Glutamatergic neuron (in vitro differentiated cells): ENCODE measurements at places on chromosomes 2 and 18. TPM values are rescaled to one million over a fixed set of nuclear protein-coding genes. Genes with fewer than 3 reads are reported as not detected.

GRCh38 chr18:77023102-77023782, 109.3 kb downstream of the MBP start:
- DNase-seq: peak; percentile 70

DNA sequence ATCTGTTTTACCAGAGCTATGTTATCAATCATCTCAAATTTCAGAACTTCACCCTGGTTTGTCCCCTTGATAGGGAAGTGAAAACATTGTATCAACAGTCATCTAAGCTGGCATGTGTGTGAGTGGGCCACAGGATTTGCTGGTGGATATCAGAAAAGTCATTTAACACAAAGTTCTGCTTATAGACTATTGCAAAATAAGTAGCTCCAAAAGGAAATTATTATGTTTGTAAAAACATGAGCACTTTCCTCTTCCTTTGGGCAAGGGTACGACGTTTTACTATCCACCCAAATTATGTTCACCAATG, 20.7 kb upstream of the COPS8 start:
- DNase-seq: no peak

GRCh38 chr2:207892716-207893402, 123.2 kb upstream of the FZD5 start:
- no peak for DNase-seq

DNA sequence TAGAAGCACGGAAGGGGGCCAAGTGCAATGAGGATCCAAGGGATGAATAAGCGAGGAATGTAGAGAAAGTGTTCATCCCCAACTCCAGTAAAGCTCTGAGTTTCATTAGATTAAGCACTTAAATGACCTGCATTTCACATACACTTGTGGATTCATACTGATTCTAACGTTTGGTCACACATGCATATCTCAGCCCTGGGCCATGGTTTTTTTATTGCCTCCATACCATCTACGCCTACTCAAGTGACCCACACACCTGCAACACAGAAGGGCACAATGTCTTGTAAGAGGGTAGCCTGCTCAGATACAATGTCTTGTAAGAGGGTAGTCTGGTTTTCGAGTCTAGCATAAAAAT, 566 bp upstream of the MRPS5 start:
- DNase-seq: no peak

- DNase-seq: no peak
Measured at GRCh38 chr2:213079756-213080155, 71.7 kb downstream of the IKZF2 start.

DNA sequence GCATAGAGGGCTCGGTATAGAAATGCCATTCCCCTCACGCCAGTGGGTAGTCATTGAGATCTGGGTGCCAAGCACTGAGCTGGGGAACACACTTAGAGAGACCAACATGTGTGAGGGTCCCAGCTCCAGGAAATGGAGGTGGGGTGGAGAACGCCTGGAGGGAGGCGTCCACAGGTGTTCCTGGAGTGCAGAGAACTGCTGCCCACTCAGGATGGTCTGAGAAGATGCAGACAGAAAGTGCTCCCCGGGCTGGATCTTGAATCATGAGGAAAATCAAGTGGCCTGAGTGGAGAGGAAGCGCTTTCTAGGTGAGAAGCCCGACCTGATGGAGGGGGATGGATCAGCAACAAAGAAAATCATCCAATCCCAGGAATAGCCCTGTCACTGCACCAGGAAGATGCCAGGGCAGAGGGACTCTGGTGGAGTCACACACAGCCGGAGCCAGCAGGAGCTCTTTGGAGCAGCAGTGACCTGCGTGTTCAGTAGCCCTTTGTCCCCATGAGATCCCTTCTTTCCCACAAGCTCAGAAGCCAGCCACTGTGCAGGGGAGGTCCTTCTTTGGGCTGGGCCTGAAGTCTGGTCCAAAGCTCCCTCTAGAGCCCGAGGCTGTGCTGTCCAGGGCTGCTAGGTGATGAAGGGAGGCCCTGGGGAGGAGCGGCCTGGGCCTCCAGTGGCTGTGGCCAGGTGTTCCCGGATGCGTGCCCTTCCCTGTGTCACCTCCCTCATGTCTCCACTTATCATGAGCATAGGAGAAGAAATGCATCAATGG, 112.3 kb downstream of the RNF144A start:
- no peak for DNase-seq

GRCh38 chr2:30315391-30316063, 84.2 kb downstream of the LBH start:
- DNase-seq: no peak

DNA sequence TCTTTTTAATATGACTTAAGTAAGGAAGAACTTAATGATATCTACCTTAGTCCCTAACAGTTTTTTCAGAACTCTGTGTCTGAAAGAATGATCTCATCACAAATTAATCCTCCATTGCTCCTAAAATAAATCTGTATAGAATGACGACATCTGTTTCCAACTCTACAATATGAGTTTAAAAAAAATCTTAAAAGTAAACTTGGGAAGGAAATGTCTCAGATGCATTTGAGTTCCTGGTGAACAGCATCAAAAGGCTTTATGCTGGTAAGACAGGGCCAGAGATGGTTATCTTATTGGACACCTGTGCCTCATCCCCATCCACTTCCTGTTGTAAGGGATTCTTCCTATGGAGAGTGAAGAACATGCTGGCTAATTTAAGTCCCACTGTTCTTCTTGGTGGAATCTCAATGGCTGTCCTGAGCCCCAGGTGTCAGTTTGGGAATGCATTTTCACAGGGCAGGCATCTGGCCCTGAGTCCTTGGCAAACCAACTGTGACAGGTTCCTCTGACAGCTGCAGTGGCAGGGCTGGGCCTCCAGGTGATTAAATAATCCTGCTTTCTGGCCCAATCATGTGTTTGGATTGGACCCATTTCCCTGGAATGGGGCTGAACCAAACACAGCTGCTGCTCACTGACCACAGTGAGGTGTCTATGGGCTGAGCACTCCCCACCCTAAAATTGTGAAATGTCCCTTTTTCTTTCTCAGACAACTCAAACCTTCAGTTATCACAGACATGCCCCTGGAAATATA, 12.9 kb upstream of the NCKAP5 start:
- DNase-seq: no peak

GRCh38 chr2:147468349-147468748, 376.5 kb upstream of the ACVR2A start:
- DNase-seq: no peak

DNA sequence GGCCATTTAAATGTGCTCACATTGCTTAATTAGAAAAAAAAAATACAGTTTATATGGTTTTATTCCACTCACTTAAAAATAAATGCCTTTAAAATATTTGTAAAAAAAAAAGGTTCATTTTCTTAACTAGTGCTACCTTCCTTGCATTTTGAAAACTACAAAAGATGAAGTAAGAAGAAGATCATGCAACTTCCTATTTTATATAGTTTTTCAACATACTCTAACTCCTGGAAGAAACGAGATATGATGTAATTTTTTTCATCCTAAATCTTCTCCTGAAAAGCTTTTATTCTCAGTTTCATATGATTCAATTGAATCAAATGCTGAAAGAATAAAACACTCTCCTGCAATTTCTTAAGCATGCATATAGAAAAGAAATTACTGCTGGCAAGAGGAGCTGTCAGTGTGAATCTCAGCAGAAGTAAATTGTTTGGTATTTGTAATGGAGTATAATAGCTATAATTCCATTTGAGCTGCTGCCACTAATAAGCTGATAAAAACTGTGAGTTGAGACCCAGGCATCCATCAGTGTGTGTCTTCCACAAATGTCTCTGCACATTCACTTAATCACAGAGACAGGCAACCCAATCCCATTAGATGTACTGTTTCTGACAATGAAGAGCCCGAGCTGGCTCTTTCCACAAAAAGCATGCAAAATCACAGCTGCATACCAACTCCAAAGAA, 3.7 kb downstream of the FTCDNL1 start:
- no peak for DNase-seq

DNA sequence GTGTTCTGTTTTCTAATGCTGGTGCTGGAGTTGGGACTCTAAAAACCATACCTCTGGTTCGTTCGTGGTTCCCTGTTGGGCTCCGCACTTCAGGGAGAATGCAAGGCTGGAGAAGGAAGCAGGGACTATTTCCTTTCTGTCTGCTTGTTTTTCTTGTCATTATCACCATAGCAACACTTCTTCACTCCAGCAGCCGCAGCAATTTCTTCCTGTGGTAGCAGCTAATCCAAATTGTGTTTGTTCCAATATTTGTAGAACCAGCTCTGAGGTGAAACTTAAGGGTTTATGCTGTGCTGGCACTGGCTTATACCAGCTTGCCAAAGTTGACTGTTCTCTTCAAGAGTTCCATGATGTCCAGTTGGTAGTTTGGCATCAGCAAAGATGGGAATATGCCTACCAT, 301.4 kb upstream of the SYT4 start:
- no peak for DNase-seq

DNA sequence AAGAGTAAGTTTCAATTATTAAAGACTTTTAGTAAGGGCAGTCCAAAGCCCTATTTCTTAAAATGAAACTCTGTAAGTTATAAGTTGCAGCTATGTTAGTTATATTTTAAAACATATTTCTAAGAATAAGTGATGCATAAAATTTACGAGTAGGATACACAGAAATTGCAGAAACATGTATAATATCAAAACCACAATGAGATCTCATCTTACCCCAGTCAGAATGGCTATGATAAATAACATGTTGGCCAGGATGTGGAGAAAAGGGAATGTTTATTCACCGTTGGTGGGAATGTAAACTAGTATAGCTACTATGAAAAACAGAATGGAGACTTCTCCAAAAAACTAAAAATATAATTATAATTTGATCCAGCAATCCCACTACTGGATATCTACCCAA, 201.2 kb downstream of the CBLN2 start:
- no peak for DNase-seq

GRCh38 chr2:236464140-236464539, 105.5 kb upstream of the ACKR3 start:
- no peak for DNase-seq

GRCh38 chr2:75317316-75317715, 118.0 kb upstream of the TACR1 start:
- DNase-seq: no peak

GRCh38 chr2:67487993-67488392, 90.9 kb downstream of the ETAA1 start:
- DNase-seq: no peak

GRCh38 chr2:238106698-238107524, 6.8 kb downstream of the ESPNL start:
- peak; percentile 45 for DNase-seq

DNA sequence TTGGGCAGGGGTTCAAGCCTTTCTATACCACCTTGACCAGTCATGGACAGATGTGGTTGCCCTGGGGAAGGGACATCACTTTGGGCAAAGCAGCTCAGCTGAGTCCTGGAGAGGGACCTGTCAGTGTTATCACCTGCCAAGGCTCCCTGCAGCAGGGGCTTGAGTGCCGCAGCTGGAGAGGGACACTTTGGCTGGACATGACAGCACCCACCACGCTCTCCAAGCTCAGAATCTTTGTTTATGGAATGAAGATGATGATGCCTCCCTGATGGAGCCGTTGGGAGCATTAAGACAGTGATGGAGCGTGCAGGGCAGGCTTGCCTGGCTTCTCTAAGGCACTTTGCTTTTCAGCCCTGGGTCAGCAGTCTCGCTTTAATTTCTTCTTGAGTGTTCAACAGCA, 4.3 kb upstream of the TFCP2L1 start:
- no peak for DNase-seq

DNA sequence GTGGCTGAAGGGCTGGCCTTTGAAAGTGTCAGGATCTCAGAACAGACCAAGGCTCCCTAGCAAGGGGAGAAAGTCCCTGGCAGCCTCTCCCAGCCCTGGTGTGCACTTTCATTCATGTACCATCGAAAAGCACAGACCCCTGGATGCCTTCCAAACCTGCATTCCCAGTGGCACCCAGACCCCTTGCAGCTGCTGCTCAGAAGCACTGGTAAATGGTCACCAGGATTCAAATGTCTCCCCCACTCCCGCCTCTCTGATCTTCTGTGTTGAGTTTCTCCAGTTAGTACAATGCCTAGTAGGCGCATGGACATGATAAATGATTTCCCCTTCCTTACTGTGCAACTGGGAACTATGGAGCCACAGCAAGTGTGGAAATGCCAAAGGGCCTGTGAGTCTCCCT, 180.0 kb downstream of the GLI2 start:
- no peak for DNase-seq

- no peak for DNase-seq
Measured at GRCh38 chr2:106176446-106177099, 17.5 kb downstream of the UXS1 start.

DNA sequence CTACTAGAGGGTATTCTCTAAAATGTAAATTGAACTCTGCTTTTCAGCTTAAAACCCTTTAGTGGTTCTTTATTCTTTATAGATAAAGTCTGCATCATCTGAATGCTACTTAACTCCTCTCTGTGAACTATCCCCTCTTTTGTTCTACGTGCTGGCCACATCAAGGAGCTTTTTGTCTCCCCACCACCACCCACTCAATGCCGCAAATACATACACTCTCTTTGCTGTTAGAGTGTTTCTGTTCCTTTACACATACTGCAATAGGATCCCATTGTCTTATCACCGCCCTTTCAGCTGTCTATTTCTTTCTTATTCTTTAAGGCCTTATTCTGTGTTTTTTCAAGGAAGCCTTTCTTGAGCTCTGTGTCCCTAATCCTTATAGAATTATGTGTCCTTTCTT, 83.3 kb downstream of the EML4 start:
- DNase-seq: no peak

- DNase-seq: no peak
Measured at GRCh38 chr2:29462293-29462692, 347.1 kb downstream of the CLIP4 start.

GRCh38 chr2:157468931-157469708, 25.2 kb upstream of the CYTIP start:
- DNase-seq: no peak

GRCh38 chr2:20111311-20112131, 60.1 kb upstream of the LAPTM4A start:
- no peak for DNase-seq

GRCh38 chr18:49628881-49629795, 67.3 kb downstream of the LIPG start:
- DNase-seq: no peak

- no peak for DNase-seq
Measured at GRCh38 chr18:46518438-46518837, 138.6 kb downstream of the LOXHD1 start.

- peak; percentile 56 for DNase-seq
Measured at GRCh38 chr2:231611273-231612108, 18.8 kb downstream of the TEX44 start.

DNA sequence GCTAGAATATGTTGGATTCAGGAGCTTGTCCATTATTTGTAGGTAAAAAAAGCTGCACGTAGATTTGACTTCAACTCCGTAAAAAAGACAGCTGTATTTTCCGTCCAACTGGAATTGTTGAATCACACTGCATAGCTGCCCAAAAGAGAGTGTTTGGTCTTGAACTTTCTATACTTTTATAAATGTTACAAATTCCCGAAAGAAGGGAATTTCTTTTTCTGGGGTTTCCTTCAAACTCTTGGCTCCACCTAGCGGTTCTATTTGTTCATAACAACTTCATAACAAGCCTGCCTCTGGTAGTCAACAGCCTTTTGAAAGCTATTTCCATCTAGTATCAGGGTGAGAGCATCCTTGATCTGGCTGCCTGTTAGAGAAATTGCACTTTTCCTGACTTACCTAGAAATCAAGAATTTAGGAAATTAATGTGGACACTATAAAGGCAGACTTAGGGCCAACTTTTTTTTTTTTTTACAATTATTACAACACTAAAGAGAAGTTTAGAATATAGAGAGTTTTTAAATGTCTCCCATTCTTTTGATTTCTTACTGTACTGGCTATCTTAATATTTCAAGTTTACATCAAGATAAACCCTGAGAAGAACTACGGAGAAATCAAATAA, 48.1 kb downstream of the TMEM185B start:
- no peak for DNase-seq

The MLPH gene
- total RNA-seq: 4.3 TPM

The VRK2 gene
- total RNA-seq: 7.2 TPM

The SERPINB12 gene
- not detected for total RNA-seq

The CFAP65 gene
- 1.1 TPM for total RNA-seq

The SPP2 gene
- not detected for total RNA-seq

The OTX1 gene
- total RNA-seq: 0.15 TPM

The IL1F10 gene
- not detected for total RNA-seq
